AG04450 (cell line): ENCODE measurements at places on chromosomes 11 and 22.
A peak's percentile ranks its signal among the peaks of the same experiment; 100 is the strongest.

DNA sequence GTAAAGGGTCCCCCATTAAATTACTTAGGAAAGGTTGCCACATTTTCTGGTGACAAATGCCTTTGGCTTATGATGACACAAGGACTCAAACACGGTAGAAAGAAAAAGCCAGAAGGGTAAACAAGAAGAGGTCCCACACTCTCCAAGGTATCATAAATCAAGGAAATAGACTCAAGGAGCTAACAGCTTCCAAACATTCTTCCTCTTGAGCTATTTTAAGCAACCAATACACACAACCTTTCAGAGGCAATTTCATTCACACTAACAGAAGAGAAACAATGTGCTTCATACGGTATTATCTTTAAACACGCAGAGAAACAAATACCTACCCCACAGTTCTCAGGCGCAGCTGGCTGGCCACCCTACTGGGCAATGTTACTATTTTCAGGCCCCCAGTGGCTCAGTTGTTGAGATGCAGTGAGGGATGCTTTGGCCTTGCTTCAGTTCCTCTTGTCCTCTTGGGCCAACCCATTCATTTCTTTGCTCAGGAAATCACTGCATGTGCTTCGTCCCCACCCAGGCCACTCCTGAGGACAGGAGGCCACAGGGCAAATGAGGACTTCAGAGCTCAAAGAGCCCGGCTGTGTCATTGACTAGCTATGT lies 15.8 kb downstream of the ABTB2 start:
- no peak for DNase-seq

GRCh38 chr22:43643387-43643786 lies 168.7 kb downstream of the EFCAB6 start:
- DNase-seq, result no peak

DNA sequence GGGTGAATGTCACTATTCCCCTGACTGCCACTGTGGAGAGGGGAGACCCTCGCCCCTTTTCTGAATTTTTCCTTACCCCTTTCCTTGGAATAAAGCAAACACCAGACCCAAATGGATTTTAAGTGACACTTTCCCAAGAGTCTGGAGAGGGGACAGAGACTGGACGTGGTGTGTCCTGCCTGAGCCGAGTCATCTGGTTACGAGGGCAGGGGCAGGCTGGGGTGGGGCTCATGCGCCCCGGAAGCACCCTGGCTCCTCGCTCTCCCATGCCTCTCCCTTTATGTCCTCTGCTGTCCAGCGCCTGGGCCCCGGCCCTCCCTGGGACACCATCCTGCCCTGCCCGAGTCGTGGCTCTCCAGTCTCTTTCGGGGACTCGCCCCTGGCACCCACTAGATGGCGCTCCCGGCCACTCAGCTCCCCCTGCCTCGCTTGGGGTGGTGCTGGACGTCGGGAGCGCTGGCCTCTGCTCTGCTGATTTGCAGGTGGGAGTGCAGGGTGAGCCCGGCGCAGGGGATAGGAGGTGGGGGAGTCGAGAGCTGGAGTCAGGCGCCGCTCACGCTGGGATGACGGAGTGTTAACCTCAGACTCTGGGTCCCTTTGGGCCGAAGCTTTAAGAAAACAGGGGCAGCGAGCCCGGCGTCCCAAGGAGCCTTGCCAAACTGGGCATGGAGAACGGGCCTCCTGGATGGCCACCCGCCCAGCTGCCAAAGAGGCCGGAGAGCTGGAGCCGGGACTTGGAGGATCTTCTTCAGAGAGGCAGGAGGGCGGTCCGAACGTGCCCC lies 89.8 kb downstream of the RPS6KA4 start:
- no peak for DNase-seq

DNA sequence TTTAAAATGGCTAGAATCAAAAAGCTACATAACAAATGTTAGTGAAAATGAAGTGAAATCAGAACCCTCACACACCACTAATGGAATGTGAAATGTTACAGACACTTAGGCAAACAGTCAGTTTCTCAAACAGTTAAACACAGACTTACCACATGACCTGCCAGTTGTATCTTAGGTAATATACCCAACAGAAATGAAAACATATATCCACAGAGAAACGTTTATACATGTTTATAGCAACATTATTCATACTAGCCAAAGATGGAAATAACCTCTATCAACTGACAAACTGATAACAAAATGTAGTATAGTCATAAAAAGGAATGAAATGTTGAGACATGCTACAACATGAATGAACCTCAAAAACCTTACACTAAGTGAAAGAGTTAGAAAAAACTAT lies 131.5 kb upstream of the TRPC6 start:
- DNase-seq, result no peak

DNA sequence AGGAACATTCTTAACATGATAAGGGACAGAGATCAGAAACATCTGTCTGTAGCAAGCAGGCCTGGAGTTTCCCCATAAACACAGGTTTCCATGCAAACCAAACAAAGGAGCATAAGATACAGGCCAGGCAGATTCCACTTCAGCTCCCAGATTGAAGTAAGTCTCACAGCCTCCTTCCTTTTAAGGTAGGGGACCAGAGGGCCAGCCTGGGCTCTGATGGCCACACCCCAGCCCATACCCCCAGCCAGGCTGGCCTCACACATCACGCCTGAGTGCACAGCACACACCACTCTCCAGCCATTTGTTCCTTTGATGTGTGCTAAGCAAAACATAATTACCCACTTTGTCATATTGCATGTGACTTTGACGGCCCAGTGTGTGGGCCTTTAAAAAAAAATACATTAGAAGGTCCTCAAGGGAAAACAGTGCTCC lies 518.7 kb downstream of the NTM start:
- peak; percentile 80 for DNase-seq

DNA sequence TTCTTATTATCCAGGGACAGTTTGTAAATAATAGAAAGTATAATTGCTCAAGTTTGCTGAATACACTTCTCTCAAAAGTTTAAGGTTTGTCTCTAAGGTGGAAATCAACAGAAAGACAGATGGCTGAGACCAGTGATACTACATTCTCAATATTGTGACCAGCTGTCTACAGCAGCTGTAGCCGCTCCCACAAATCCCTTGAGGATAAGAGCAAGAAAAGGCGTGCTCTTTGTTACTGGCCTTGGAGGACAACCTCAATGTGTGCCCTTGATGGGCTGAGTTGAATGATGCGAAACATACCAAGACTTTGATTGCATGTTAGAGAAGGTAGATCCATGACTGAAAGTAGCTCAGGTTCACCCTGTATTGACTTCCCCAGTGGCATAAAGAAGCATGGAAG lies 6.1 kb downstream of the OR6M1 start:
- DNase-seq, result no peak

GRCh38 chr11:69540118-69541000 lies 58.9 kb downstream of the LINC01488 start:
- DNase-seq, result no peak

DNA sequence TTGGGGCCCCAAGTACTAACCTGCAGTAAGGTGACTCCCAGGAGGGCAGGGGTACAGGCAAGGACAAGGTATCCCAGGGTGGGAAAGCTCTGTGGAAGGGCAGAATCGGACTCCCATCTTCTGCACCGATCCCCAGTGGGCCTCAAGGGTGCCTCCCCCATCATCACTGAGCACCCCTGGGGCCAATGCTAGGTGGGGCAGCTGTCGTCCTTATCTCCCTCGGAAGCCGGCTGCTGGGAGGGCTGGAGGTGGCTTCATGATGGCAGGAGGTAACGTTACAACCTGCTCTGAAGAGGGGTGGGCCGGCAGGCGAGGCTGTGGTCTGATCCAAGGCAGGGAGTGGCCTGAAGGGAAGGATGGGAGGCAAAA lies 87.6 kb upstream of the LINC01488 start:
- DNase-seq, result no peak

- DNase-seq, result no peak
Observed at GRCh38 chr22:47218671-47219070, 456.2 kb downstream of the TBC1D22A start.

DNA sequence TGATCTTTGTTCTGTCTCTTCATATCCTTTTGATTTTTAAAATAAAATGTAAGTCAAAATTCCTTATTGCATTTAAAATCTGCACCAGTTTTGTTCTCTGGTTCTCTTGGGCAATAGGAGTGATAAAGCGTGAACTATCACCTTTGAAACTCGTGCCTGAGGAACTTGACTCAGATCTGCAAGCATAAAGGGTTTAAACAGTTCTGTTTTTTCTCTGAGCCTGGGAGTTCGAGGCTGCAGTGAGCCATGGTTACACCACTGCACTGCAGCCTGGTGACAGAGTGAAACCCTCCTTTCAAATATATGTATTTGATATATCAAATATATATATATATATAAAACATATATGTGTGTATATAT lies 38.9 kb upstream of the CLMP start:
- DNase-seq, result no peak

- DNase-seq, result no peak
Observed at GRCh38 chr11:67252831-67253239, 13.4 kb upstream of the GRK2 start.

DNA sequence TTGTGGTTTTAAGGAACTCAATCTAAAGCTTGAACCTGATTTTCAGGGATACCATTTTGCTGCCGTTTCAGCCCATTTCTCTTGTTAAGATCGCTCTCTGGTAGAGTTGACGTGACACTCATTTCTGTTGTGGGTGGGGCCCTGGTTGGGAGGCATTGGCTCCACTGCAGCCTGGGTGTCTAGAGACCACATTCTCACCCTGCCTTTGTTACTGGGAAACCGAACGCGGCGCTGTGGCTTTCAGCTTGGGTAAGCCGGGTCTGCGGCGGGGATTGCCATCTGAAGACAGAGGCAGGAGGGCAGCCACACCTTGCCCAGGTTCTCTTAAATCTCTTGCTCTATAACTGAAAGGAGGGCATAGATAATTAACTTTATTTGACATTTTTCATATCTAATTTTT lies 3.2 kb downstream of the EHF start:
- DNase-seq, result no peak

- DNase-seq, result no peak
Observed at GRCh38 chr22:27835446-27835845, 33.9 kb upstream of the MN1 start.

DNA sequence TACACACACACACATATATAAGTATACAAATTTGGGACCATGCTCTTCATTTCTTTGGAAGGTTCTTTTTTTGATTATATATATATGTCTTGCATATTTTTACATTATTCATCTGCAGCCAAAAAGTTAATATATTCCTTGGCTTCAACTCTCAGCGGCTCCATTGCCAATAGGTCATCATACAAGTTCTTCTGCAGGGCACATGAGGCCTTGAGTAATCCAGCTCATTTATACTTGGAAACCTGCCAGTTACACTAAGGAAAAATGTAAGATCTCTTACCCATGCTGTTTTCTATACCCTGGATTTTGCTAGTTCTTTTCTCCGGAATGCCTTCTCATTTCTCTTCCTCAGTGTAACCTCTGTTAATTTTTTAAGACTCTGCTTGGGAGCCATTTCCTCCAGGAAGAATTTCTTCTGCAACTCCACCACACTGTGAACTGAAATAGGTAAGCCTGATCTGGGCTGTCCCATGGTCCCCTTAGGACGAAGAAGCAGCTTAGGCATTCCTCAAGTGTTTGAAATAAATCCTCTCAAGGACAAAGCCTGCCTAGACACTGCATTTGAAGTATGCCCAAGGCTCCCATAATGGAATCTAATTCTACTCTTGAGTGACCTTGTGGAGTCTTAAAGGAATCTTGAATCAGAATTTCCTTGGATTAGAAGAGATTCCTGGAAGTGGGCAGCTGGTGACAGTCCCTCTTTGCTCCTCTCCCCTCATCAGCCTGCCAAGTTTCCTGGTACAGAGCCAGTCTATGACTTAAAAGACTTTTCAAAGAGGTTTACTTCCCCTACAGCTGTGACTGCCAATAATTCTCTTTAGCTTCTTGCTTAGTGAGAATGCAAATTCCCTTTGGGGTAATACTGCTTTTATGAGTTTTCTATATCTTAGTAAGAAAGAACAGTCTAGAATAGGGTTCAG lies 182.8 kb downstream of the C11orf87 start:
- DNase-seq, result no peak

DNA sequence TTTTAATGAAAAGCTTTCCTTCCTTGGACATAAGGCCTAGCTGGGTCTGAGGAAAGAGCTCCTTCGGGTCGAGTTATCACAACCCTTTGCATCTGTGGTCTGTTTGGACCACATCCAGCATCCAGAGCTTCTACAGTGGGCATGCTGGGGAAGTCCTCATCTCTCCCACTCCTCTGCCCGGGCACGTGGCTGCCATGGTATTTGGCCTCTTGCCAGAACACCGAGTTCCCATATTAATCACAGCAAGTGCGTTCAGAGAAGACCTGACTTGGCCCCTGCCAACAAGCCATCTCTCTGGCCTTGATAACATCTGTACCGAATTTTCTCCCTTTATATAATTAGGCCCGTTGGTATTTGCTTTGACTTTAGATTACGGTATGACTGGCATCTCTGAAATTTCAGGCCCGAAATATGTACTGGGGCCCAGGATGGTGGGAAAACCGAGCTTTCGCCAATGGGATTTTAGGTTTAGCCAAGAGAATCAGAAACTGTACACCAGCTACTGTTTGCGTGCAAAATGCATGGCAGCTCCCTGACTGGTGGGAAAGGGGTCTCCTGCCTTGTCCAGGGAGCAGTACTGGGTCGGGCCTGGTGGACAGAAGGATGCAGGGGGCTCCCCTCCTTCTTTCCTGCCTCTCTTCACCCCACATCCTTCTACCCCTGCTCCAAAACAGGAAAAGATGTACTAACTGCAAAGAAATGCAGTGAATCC lies 90.0 kb downstream of the MICAL2 start:
- no peak for DNase-seq

GRCh38 chr11:96028746-96029145 lies 104.8 kb upstream of the MTMR2 start:
- no peak for DNase-seq

DNA sequence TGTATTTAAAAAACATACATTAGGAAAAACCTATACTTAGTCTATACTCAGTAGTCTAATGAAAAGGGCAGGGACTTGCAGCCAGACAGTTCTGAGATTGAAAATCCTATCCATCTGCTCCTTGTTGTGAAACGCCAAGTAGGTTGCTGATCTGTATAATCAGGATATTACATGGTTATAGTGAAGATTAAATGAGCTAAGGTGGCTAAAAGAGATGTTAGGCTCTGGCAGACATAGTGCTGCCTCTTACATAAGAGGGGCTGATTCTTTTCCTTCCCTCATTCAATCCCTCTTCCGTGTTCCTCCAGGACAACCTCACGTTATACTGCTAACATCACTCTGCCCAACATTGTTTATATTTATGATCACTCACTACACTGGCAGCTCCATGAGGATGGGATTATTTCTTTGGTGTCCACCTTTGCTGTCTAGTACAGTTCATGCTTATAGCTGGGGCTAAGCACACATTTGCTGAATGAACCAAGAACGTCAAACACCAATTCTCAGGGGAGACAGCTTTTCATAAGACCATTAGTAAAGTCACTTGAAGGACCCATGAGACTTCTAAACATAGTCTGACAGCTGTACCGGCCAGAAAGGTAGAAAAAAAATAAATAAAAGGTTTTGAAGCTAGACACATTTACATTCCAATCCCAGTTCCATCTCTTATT lies 46.3 kb downstream of the GAB2 start:
- DNase-seq, result no peak

DNA sequence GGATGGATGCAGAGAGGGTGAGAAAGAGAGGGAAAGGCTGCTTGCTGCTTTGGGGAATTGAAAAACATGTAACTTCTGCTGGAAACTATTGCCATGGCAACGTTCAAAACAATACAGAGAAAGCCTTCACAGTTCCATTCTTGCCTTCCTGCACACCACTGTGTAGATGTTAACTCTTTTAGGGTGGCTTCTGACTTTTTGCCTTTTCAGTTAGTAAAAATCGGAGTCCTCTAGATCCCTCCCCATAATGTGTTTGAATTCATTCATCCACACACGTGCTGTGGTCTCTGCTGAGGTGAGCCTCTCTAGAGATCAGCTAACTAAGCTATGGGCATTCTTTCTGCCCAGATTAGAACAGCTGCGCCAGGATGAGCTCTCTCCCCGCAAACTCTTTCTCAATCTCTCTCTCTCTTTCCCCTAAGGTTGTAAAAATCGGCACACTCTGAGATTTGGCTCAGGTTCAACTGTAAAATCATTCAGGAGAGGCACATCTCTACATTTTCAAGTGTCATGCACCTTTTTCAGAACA lies 1178.3 kb downstream of the LRRC4C start:
- no peak for DNase-seq
